Tibial nerve (tissue), 4 donors: ENCODE measurements at places on chromosomes 5 and 9. TPM values are rescaled to one million over a fixed set of nuclear protein-coding genes. Genes with fewer than 3 reads are reported as not detected.

DNA sequence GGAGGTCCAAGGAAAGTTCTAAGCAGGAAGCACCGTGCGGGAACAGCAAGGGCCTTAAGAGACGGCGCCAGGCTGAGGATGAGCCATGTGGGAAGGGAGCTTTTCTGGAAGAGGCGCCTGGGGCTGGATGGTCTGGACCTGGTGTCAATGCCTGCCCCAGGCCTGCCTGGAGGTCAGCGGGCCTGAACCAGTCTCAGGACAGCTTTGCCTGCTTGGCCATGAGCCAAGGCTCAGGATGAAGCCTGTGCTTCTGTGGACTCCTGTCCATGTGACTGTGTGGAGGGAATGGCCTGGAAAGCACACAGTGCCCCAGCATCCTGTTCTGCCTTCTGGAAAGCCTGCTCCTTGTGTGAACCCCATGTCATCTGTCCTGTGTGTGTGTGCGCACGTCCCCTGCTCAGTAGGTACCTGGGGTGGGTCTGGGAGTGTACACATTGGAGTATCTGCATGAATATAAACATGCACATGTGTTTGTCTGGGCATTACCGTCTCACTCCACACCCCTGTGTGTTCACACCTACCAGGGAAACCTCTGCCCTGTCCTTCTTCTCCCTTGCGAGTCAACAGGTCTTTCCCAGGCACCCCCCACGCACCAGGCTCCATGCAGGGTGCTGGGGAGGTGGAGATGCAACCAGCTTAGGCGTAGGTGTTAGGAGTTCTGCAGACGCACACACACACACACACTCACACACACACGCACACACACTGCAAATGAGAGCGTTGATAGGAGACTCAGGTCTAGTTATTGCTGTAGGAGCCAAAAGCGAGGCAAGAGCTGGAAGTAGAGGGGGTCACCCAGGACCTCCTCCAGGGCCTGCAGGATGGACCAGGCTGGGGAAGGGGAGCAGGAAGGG, 24.8 kb downstream of the DAB2IP start:
- H3K27ac ChIP-seq, result no peak overlapping the region
- peaks cover 13% of the 10 kb centered on the region for H3K36me3 ChIP-seq
- H3K27me3 ChIP-seq, result no peaks in the 10 kb centered on the region
- no peaks in the 10 kb centered on the region for H3K4me1 ChIP-seq

DNA sequence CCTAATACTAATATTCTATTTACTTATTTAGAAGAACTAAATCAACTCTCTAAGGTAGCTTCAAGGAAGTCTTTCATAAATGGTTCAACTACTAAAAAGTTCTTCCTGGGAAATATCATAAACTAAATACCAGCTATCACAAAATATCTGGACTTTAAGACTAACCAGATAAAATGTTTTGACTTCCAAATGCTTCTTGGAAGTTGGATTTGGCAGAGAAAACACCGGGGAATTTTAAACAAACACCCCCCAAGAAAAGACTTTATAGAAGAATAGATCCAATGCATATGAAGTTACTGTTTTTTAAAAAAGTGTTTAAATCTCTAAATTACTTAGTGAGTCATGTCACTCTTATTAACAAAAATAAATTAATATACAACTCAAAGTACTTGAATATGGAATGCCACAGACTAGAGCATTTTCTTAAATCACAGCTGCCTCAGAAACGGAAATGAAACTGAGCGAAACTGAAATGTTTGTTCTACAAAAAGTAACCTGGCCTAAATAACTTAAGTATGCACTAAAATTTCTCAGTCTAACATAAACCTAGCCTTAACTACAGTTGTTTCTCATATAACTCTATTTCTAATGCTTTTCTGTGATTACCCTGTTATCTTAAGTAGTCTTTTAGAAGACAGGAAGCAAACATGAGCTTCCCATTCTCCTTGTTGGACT, 6.8 kb downstream of the ABCA1 start:
- DNase-seq, result no peak
- H3K36me3 ChIP-seq, result no peaks in the 10 kb centered on the region
- peaks cover 46% of the 10 kb centered on the region for H3K4me1 ChIP-seq
- no peak overlapping the region for H3K4me3 ChIP-seq
- no peaks in the 10 kb centered on the region for H3K27me3 ChIP-seq
- H3K27ac ChIP-seq, result no peak overlapping the region

ADRA1B gene
- total RNA-seq, result 6.9 TPM

- no peak overlapping the region for H3K27ac ChIP-seq
- DNase-seq, result no peak
- no peak overlapping the region for H3K4me3 ChIP-seq
These were observed 234.5 kb downstream of the EFNA5 start for GRCh38 chr5:107436201-107436600.

DNA sequence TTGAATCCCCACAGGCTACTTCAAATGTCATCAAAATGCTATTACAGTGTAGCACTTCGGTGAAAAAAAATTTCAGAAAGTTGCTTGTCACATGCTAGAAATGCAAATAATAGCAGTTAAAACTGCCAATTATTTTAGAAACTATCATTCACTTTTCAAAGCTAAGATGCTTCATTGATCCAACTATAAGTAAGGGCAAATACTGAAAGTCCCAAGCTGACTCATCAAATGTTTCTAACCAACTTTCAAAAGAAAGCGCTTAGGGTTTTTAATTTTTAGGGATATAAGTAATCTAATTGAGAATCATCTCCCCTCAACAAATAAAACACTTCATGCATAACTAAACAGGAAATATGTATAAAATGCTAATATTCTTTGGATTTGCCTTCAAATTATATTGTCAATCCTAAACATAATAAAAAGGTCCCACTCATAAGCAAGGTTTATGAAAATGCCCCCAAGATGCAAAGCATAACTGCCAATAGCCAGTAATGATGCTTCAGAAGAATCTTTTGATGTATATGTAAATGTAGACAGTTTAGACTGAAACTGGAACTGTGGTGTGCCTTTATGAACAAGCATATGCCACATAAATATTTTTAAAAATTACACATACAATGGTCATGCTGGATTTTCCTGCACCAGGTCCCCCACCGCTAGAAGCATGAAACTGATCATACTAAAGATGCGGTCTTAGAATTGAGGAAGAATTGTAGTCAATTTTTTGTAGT, 12.2 kb downstream of the ACTL7A start:
- H3K4me1 ChIP-seq, result no peaks in the 10 kb centered on the region
- DNase-seq, result no peak
- H3K27me3 ChIP-seq, result no peaks in the 10 kb centered on the region
- H3K27ac ChIP-seq, result no peak overlapping the region
- no peak overlapping the region for H3K4me3 ChIP-seq

SHOC1 gene
- not detected for total RNA-seq

- H3K27me3 ChIP-seq, result no peaks in the 10 kb centered on the region
- no peak overlapping the region for H3K4me3 ChIP-seq
- no peak for DNase-seq
- H3K4me1 ChIP-seq, result no peaks in the 10 kb centered on the region
These were observed 329.0 kb downstream of the PARP8 start for GRCh38 chr5:50995285-50995942.

DNA sequence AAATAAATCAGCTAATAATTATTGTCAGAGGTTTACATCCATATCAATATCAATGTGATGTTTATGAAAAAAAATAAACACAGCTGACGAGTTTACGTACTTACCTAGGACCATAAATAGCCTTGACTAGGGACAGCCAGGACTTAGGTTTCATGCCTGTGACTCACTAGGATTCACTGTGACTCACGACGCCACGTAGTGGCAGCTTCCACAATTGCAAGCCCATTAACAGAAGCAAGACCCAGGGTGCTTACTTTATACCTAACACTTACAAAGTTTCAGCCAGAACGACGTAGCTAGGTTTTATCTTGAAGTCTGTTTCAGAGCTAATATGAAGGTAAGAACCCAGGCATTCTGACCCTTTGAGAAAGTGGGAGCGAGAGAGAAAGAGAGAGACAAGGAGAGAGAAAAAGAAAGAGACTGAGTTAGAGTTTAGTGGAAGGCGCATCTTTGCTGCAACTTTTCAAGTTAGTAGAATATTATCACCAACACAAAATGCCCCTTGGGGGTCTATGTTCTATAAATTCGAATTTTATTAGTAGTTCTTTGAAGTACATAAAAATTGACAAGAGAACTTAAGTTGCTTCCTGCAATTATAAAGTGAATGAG, 191.2 kb downstream of the GNA14 start:
- no peak overlapping the region for H3K4me3 ChIP-seq
- no peaks in the 10 kb centered on the region for H3K27me3 ChIP-seq
- no peaks in the 10 kb centered on the region for H3K36me3 ChIP-seq
- peaks cover 11% of the 10 kb centered on the region for H3K4me1 ChIP-seq
- DNase-seq, result peak; percentile 96

DNA sequence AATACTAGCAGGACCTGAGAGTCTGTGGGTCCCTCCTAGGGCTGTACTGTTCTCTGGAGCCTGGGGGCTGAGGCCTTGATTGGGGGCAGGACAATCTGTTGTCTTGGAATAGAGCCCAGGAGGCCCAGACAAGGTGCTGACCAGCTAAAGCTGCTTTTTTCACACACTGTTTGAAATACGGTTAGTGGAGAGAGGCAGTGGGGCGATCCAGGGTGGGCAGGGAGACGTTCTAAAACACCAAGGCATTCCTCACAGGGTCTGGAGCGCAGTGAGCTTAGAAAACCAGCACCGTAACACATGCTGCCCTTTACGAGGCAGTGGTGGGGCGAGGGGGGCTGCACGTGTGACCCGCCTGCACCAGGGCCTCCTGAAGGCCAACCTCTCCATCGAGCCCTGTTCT, 55.1 kb downstream of the EHMT1 start:
- no peaks in the 10 kb centered on the region for H3K36me3 ChIP-seq
- no peak overlapping the region for H3K27ac ChIP-seq
- H3K4me3 ChIP-seq, result no peak overlapping the region
- no peaks in the 10 kb centered on the region for H3K27me3 ChIP-seq

DNA sequence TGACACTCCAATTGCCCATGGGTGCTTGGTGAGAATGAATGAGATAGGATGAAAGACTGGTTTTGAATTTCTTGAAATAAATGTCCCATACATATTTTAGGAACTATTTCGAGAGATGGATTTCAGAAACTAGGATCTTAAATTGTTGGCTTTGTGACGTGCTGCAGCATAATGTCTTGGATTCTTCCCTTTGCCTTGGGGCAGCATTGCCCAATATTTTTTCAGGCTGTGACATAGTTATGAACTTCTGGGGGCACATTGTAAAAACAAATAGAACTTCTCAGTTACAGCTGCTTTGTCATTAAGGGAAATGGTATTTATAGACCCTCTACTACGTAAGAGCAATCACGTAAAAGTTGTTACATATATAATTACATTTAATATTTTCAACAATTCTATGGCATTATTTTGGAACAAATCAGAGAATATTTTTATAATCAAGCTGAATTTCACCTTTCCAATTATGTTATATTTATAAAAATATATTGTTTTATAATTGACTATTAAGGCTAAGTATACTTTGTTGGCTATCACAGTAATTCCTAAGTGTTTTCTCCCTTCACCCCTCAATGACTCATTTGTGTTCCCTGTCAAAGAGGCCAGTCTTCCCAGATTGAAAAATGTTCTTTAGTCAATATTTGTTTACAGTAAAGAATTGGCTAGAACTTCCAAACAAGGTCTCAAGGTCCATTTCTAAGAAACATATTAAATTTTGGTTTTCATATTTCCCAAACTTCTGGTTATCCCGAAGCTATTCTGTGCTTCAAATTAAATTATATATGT, 1388.3 kb upstream of the ACO1 start:
- no peak for DNase-seq
- H3K4me1 ChIP-seq, result no peaks in the 10 kb centered on the region
- H3K4me3 ChIP-seq, result no peak overlapping the region

DNA sequence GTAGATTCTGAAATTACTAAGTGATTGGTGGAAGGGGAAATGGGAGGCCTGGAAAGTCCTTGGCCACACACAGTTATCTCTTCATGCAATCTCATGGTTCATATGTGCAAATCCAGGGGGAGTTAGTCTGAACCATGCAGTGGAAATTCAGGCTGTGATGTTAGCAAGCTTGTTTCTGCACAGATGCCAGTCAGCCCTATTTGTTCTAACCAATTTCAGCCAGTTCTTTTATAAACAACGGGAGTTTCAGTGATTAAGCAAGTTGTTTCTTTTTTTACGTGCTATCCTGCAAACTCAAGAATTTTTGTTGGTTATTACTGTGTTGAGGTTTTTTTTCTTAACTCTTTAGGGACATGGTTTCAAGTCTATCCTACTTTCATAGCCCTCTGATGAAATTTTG, 298.0 kb downstream of the FER start:
- no peak overlapping the region for H3K27ac ChIP-seq
- no peak for DNase-seq
- no peaks in the 10 kb centered on the region for H3K4me1 ChIP-seq
- H3K36me3 ChIP-seq, result no peaks in the 10 kb centered on the region

DNA sequence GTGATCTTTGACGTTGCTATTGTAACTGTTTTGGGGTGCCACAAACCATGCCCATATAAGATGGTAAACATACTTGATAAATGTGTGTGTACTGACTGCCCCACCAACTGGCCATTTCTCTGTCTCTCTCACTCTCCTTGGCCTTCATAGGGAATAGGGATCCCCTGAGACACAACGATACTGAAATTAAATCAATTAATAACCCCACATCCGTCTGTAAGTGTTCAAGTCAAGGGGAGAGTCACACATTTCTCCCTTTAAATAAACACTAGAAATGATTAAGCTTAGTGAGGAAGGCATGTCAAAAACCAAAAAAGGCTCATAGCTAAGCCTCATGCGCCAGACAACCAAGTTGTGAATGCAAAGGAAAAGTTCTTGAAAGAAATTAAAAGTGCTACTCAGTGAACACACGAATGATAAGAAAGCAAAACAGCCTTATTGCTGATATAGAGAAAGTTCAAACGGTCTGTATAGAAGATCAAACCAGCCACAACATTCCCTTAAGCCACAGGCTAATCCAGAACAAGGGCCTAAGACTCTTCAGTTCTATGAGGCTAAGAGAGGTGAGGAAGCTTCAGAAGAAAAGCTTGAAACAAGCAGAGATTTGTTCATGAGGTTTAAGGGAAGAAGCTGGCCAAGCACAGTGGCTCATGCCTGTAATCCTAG, 111.1 kb downstream of the UGCG start:
- peaks cover 11% of the 10 kb centered on the region for H3K4me1 ChIP-seq
- DNase-seq, result no peak
- H3K4me3 ChIP-seq, result no peak overlapping the region
- no peak overlapping the region for H3K27ac ChIP-seq

GRCh38 chr5:51379331-51379700, 3.9 kb upstream of the ISL1 start:
- DNase-seq, result no peak
- H3K4me3 ChIP-seq, result no peak overlapping the region
- H3K4me1 ChIP-seq, result no peaks in the 10 kb centered on the region
- H3K27ac ChIP-seq, result no peak overlapping the region

DNA sequence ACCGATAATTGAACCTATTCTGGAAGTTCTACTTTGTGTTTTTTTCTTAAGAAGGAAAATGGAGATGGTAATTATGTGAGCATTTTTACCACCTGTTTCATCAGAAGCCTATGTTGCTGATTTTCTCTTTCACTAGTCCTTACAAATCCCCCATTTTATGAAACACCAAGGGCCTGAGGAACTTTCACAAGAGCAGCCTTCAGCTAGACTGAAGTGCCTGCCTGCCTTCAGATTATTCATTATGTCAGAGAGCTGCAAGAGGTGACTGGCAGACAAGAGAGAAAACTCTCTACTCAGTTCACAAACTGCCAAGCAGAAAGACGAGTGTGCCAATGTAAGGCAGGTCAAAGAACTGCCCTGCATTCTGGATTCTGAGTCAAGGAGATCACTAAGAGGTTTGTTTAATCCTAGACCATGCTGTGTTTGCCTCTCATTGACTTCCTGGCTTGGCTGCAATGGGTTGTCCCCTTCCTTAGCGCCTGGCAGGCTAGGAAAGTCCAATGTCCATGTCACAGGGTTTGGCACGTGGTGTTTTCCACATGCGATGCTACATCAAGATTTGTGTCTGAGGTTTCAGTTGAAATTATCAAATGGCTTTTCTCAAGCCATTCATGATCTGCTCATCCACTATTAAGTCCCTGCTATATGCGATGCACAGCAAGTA, 143.3 kb downstream of the CDC42SE2 start:
- no peak overlapping the region for H3K27ac ChIP-seq
- no peaks in the 10 kb centered on the region for H3K4me1 ChIP-seq
- H3K27me3 ChIP-seq, result no peaks in the 10 kb centered on the region
- H3K36me3 ChIP-seq, result peaks cover 86% of the 10 kb centered on the region
